ENCODE measurements at places on chromosomes 11 and 22. TPM values are rescaled to one million over a fixed set of nuclear protein-coding genes. Genes with fewer than 3 reads are reported as not detected.

DNA sequence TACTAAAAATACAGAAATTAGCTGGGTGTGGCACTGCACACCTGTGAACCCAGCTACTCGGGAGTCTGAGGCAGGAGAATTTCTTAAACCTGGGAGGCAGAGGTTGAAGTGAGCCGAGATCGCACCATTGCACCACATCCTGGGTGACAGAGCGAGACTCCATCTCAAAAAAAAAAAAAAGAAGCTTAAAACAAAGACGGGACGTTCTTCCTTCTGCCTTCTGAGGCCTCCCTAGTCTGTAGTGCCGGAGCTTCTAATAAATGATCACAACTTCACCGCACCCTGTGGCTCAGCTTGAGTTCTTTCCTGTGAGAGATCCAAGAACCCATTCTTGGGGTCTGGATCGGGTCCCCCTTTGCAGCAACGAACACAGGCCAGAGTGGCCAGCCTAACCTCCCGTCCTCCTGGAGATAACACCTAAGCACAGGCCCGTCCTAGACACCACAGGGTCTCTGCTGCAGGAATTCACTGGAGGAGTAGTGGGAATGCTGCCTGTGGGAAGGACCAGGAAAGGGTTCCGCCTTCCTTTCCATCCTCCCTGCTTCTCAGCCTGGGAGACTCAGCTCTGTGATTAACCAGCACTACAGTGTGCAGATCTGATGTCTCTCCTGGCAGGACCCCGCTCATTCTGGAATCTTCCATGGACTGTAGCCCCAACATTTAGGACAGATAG, 2.2 kb upstream of the APOBEC3H start:
- H3K27me3 ChIP-seq: no peaks in the 10 kb centered on the region
- no peak overlapping the region for H3K4me3 ChIP-seq
- DNase-seq: no peak
- no peaks in the 10 kb centered on the region for H3K4me1 ChIP-seq
- H3K27ac ChIP-seq: no peak overlapping the region
- no peaks in the 10 kb centered on the region for H3K36me3 ChIP-seq

GRCh38 chr11:29679996-29680395, 336.8 kb downstream of the KCNA4 start:
- no peaks in the 10 kb centered on the region for H3K36me3 ChIP-seq
- no peak for DNase-seq
- no peaks in the 10 kb centered on the region for H3K27me3 ChIP-seq
- no peaks in the 10 kb centered on the region for H3K4me1 ChIP-seq

DNA sequence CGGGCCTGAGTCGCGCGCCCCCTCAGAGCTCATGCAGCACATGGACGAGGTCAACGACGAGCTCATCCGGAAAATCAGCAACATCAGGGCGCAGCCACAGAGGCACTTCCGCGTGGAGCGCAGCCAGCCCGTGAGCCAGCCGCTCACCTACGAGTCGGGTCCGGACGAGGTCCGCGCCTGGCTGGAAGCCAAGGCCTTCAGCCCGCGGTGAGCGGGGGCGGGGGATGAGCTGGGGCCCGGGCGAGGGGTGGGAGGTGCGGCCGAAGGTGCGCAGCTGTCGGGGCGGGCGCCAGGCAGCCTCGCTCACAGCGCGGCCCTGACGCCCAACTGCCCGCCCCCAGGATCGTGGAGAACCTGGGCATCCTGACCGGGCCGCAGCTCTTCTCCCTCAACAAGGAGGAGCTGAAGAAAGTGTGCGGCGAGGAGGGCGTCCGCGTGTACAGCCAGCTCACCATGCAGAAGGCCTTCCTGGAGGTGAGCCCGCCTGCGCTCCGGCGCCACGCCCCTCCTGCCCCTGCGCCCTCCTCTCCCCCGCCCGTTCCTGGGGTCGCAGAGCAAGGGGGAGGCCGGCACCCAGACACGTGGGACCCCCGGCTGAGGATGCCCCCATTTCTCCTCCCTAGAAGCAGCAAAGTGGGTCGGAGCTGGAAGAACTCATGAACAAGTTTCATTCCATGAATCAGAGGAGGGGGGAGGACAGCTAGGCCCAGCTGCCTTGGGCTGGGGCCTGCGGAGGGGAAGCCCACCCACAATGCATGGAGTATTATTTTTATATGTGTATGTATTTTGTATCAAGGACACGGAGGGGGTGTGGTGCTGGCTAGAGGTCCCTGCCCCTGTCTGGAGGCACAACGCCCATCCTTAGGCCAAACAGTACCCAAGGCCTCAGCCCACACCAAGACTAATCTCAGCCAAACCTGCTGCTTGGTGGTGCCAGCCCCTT, 20.5 kb downstream of the EPS8L2 start:
- H3K27ac ChIP-seq: peak overlapping the region; percentile 32
- no peaks in the 10 kb centered on the region for H3K36me3 ChIP-seq
- peaks cover 34% of the 10 kb centered on the region for H3K4me1 ChIP-seq
- peak overlapping the region; percentile 27 for H3K4me3 ChIP-seq
- H3K27me3 ChIP-seq: peaks cover 64% of the 10 kb centered on the region
- DNase-seq: peak; percentile 80

GRCh38 chr11:17459236-17459896, 17.3 kb downstream of the ABCC8 start:
- no peak overlapping the region for H3K27ac ChIP-seq
- no peak for DNase-seq
- H3K36me3 ChIP-seq: no peaks in the 10 kb centered on the region
- no peaks in the 10 kb centered on the region for H3K4me1 ChIP-seq

- no peaks in the 10 kb centered on the region for H3K36me3 ChIP-seq
- H3K27me3 ChIP-seq: no peaks in the 10 kb centered on the region
- no peaks in the 10 kb centered on the region for H3K4me1 ChIP-seq
- H3K4me3 ChIP-seq: no peak overlapping the region
- DNase-seq: no peak
Measured at GRCh38 chr11:86081455-86081854, 12.6 kb upstream of the PICALM start.

DNA sequence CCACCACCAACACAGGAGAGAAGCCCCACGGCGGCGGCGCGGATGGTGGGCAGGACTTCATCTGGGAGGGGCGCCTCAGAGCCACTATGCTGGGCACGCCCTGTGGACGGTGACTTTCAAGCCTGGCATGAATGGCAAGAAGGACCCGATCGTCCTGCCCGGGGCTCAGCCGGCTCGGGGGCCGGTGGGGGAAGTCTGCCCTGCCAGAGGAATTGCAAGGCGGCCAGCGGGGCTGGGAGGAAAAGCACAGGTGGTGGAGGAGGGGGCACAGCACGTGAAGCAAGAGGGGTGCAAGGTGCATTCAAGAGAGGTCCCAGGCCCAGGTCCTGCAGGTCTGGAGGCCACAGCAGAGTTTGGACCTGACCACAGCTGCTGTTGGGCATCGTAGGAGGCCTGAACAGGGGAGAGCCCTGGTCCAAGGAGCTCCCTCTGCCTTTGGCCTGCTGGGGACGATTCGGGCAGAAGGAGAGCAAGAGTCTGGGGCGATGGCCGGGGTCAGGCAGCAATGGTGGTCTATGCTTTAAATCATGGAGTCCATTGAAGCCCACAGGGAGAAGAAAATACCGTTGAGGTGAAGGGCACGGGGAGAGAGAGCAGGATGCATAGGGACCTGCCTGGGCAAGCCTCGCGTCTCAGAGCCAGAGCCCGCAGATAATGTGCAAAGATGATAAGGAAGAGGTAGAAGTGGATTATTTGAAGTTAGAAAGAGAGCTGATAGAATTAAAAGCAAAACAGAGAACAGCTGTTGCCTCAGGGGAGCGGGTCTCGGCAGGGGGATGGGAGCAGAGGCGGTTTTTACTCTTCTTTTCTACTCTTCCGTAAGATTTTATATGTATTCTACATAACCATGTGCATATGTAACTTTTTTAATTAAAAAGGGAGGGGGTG, 82.6 kb upstream of the SHISAL1 start:
- no peak overlapping the region for H3K4me3 ChIP-seq
- no peaks in the 10 kb centered on the region for H3K36me3 ChIP-seq
- H3K4me1 ChIP-seq: no peaks in the 10 kb centered on the region
- H3K27ac ChIP-seq: no peak overlapping the region
- no peak for DNase-seq

- DNase-seq: no peak
- H3K4me3 ChIP-seq: no peak overlapping the region
- no peak overlapping the region for H3K27ac ChIP-seq
- no peaks in the 10 kb centered on the region for H3K4me1 ChIP-seq
- no peaks in the 10 kb centered on the region for H3K36me3 ChIP-seq
Measured at GRCh38 chr11:93922830-93923229, 72.4 kb upstream of the VSTM5 start.

DNA sequence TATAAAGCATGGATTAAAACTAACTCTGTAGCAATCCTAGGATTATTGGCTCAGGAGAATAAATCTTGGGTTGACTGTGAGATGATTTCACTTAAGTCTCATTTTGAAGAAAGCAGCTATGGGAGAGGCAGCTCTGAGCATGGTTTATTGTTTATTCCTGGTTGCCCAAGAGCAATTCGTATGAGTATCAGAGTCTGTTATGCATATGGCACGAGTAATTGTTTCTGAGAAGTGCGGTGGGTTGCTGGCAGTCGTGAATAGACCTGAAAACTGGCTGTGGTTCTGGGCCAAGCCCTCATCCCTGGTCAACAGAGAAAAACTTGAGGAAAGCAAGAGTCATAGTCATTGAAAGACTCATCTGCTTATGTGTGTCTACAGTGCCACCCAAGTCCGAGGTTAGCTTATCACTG, 26.8 kb downstream of the DIXDC1 start:
- no peak overlapping the region for H3K4me3 ChIP-seq
- no peak overlapping the region for H3K27ac ChIP-seq
- no peaks in the 10 kb centered on the region for H3K27me3 ChIP-seq
- no peaks in the 10 kb centered on the region for H3K4me1 ChIP-seq

GRCh38 chr11:120952461-120953434, 71.2 kb upstream of the TBCEL start:
- H3K4me1 ChIP-seq: no peaks in the 10 kb centered on the region
- H3K36me3 ChIP-seq: no peaks in the 10 kb centered on the region
- no peak overlapping the region for H3K27ac ChIP-seq

DNA sequence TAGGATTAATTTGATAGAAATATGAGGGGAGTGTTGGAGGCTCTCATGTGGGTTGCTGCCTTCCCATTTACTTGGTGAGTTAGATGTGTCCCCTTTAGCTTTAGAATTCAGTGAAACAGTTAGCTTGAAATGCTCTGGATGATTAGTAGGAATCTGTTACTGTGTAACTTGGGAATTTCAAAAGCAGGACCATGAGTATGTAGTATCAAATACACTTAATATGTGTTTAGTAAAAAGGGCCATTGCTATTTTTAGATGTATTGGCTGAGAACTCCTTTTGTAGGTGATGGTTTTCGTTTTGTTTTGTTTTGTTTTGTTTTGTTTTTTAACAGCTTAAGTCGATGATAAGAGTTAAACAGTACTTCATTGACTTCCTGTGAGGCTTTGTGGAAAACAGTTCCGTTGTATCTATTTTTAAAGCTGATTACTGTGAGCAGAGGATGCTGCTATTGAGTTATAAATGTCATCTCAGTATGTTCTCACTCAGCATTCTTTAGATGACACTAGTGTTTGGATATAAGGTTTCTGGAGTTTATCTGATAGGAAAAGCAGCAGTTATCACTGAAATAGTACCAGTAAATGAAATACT, 53.5 kb downstream of the MCAM start:
- DNase-seq: no peak
- H3K4me1 ChIP-seq: peaks cover 20% of the 10 kb centered on the region

GRCh38 chr11:111403051-111403726, 24.1 kb upstream of the POU2AF1 start:
- no peaks in the 10 kb centered on the region for H3K27me3 ChIP-seq
- H3K4me3 ChIP-seq: no peak overlapping the region
- DNase-seq: no peak

- no peaks in the 10 kb centered on the region for H3K27me3 ChIP-seq
- no peaks in the 10 kb centered on the region for H3K36me3 ChIP-seq
- H3K4me3 ChIP-seq: no peak overlapping the region
Measured at GRCh38 chr11:61254403-61255025, 13.5 kb downstream of the PGA5 start.

DNA sequence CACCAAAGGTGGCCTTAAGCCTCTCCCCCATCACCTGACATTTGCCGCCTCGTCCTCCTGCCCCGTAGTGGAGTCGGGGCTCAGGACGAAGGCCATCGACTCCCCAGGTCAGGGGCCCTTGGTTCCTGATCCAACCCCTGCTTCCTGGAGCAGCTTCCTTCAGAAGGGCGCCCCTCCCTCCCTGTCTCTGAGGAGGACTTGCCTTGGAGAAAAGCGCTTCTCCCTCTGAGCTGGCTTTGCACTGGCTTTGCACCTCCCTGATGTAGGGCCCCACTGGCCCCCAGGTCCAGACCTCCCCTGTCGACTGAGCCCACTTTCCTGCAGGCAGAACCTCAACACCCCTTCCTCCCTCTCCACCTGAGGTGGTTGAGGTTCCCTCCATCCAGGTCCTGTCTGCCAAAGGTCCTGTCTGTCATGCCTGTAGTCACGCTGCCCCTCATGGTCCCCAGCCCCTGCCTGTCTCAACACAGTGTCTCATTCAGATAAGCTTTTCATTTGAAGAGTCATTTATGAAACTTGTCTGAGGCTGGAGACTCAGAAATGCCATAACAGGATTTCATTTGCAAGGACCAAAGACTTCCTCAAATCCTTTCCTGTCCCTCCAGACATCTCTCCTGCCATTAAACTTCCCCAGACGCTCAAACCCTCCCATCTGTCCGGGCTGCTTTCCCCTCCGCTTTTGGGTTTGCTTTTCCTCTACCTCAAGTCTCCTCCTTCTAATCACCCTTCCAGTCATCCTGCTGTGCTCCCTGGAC, 78.4 kb downstream of the MYO7A start:
- no peak for DNase-seq
- no peak overlapping the region for H3K27ac ChIP-seq
- H3K4me1 ChIP-seq: no peaks in the 10 kb centered on the region
- no peak overlapping the region for H3K4me3 ChIP-seq
- H3K36me3 ChIP-seq: no peaks in the 10 kb centered on the region

DNA sequence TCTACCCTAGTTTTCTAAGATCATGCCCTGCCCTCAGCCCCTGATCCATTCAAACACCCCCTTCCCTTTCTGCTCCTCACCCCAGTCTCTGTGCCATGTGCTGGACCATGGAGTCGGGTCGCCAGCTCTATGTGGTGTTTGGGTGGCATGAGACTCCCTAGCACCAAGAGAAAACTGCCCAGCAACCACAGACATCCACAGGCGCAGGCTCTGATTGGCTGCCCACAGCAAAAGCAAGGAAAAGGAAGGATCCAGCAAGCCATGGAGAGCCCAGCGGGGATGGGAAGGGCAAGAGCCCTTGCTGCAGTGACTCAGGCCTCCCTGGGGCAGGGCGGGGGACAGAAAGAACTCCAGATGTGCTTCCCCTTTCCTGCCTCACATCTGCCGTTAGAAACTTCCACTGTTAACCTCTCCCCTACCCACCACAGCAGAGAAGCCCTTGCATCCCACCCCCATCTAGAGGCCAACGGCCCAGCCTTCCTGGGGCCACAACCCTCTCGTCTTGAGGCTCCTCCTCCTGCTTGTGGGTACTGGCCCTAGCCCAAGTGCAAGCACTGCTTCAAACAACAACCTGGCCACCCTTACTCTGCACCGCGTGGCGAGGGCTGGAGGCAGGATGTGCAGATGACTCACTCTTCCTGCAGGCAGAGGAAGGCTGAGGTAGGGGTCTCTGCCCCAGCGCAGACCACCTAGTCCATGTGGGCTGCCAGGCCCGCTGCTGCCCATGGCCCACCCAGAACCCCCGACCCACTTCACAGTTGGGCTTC, 9.7 kb upstream of the AHNAK start:
- H3K36me3 ChIP-seq: peaks cover 28% of the 10 kb centered on the region
- peak overlapping the region; percentile 96 for H3K27ac ChIP-seq
- peak; percentile 97 for DNase-seq
- peak overlapping the region; percentile 0 for H3K4me3 ChIP-seq

Gene MRGPRX3
- total RNA-seq: not detected

Gene SUN2
- 268 TPM for total RNA-seq

Gene APOA1
- total RNA-seq: not detected

Gene PPARA
- total RNA-seq: 21.4 TPM
